GM23248 (cell line): ENCODE measurements at places on chromosomes 2 and 18.

- no peak for DNase-seq
These were observed 21.0 kb upstream of the RBBP8 start for GRCh38 chr18:22912149-22912548.

DNA sequence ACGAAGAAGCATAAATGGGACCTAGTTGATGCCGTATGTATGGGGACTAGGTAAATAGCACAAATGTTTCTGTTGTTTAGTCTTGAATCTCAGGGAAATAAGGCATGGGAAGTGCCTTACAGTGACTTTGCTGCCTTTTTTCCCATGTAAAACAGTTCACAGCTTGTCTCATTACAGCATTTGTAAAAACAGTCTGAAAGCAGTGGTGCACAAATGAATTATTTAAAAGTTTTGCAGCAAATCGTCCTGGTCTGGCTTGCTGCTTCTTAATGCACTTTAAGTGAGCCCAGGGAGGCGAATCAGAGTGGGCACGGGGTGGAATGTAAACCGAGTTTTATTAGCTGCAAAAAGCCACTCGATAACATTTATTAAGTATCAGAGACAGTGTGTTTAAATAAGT is 302.0 kb upstream of the ETAA1 start:
- DNase-seq: no peak

DNA sequence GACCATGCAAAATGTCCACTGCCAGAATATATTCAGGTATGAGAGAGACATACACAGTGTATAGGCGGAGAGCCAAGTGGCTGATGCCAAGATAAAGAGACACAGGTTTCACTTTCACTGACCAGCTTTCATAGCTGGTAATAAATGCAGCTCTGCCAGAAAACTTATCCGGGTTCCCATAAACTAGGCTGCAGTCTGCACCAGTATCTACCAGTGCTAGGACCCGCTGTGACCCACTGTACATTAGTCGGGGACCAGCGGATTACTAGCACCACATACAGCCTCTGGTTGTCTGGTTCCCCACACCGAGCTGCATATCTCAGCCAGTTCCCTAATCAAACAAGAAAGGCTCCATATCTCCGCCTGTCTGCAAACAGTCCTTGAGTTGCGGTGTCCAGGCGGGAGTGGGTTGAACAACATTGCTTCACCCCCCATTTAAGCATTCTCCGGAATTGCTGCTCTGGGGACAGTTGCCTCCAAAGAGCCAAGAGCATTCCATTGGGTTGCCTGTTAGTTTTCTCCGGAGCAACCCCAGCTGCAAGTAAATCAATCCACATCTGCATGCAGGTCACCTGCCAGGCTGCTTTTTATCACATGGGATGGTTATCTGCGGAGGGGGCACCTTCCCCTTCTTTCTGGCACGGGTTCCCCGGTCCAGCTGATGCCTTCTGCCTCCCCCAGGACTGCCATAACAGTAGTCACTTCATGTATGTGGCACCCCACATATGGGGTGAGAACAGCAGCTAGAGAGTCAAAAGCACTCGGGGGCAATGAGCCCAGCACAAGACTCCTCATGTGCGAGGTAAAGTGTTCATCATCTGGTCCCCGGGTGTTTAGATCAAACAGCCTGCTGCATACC is 18.0 kb upstream of the KLHL23 start:
- peak; percentile 36 for DNase-seq

- no peak for DNase-seq
These were observed 708.4 kb downstream of the RNF144A start for GRCh38 chr2:7625392-7626138.

GRCh38 chr18:25815659-25816058 is 274.8 kb downstream of the SS18 start:
- peak; percentile 20 for DNase-seq

- no peak for DNase-seq
These were observed 91.7 kb upstream of the TRIB2 start for GRCh38 chr2:12624905-12625598.

DNA sequence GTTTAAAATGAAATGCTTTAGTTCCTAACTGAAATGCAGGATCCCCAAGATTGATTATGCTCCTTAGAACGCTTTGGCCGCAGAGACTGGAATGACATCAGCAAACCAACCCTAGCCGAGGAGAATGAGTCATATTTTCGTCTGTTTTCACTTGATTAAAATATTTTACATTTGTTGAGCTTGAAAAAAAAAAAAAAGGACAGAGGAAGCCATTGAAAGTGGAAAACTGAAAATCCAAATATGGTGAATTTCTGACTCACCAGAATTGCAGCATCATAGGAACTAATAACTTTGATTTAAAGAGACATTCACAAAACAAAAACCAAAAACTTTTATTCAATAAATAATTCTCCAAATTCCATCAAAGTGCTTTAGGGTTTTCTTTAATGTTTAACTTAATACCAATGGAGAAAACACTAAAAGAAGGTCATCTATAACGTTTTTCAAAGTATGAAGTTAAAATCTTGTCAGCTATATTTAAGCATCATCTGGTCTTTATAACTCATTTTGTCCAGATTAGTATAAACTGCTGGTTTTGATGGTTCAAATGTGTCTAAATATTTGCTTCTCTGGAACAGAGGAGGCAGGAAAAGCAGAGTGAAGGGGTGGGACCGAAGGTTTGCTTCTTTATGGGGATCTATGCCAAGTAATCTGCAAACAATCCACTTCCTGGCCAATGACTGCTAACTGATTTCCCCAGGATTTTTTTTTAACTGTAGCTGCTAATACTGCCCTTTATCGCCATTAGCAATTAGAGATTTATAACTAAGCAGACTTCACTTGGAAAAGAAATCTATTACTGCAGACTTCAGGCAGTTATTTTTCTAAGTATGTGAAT is 30.9 kb upstream of the COL5A2 start:
- DNase-seq: peak; percentile 96

- peak; percentile 47 for DNase-seq
These were observed 550 bp upstream of the SFXN5 start for GRCh38 chr2:73072129-73072395.

DNA sequence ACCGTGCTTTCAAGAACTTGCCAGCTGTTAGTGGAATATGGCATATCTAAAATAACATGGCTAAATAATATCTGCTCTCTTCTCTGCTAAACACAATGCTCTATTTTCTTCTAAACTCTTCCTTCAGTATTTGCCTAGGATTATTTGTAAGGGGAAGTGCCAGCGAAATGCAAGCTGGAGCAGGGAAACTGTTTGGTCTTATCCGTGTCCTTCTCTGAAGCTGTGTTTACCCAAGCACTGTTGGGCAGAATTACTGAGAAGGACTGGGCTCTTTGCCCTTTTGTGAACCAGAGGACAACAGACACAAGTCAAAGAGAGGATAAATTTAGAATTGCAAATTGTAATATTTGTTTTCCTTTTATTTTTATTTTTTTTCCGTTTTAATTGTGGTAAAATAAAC is 23.6 kb downstream of the CPO start:
- no peak for DNase-seq

GRCh38 chr2:23915327-23915726 is 11.6 kb downstream of the ATAD2B start:
- DNase-seq: no peak

- no peak for DNase-seq
These were observed 9.6 kb downstream of the EDAR start for GRCh38 chr2:108979461-108979860.

DNA sequence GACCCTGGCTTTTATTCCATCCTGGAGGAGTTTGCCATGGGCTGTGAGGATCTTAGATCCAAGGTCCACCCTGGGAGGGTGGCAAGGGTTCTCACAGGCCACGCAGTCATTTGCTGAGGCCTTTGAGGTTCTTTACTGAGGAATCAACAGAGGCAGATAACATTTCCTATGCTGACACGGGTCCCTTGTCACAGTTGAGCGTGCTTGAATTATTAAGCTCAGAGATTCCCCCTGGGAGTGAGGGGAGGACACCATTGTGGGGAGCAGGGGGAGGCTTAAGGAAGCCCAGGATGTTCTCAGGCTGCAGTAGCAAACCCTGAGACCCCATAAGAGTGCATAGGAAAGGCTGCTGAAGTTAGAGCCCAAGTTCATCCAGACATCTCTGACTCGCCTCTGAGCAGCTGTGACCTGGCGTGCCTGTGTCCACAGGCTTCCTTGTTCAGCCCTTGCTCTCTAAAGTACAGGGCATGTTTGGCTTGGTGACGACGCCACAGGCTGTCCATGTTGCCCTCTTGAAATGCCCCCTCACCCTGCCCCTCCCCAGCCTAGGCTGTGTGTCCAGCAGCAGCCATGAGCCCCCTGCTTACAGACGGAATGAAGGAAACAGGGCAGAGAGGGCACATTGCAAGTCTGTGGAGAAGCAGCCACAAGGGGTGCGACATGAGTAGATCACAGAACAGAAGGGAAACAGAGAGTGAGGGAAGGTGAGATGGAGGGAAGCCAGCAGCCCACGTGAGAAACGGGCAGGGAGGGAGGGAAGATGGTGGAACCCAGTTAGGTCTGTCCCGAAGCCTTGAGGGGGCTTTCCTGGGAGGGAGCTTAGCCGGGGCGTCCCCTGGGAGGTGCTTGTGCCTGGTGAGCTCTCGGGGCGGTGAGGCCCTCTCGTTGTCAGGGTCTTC is 34.0 kb downstream of the NAPG start:
- DNase-seq: peak; percentile 44

GRCh38 chr2:3131636-3132326 is 245.8 kb downstream of the EIPR1 start:
- peak; percentile 5 for DNase-seq

DNA sequence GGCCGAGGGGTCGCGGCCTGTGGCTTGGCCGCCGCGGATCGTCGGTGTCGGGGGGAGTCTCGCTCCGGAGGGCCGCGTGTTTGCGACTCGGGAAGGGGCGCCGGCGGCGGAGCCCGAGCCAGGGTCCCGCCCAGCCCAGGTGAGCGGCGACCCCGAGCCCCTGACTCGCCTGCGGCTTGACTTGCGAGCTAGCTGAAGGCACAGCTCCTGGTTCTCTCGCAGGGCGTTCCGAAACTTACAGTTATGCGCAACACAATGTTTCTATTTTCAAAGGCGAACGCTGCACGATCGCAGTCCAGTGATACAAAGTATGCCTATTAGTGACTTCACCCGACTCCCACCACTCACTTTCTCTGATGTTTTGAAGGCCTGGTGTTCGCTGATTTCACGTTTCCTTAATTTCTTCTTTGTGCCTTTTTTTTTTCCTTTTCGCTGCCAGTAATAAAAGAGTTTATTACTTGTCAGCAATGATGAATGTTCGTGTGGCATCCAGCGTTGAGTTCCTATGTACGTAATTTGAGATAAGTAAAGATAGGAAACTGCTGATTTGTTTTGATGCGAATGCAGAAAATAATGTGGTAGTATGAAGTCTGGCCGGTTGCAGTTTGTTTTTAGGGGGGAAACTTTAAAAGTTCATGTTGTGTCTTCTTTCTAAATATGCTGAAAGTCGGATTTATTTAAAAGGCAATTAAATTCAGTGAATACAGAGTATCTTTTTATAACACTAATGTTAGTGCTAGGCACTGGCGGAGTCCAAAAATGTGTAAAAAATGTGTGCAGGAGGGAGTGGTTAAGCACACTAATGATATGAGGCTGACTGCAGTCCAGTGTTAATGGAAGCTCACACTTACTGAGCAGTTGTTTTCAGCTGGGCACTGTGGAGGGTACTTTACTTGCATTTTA is 706 bp downstream of the UBXN2A start:
- DNase-seq: peak; percentile 70

DNA sequence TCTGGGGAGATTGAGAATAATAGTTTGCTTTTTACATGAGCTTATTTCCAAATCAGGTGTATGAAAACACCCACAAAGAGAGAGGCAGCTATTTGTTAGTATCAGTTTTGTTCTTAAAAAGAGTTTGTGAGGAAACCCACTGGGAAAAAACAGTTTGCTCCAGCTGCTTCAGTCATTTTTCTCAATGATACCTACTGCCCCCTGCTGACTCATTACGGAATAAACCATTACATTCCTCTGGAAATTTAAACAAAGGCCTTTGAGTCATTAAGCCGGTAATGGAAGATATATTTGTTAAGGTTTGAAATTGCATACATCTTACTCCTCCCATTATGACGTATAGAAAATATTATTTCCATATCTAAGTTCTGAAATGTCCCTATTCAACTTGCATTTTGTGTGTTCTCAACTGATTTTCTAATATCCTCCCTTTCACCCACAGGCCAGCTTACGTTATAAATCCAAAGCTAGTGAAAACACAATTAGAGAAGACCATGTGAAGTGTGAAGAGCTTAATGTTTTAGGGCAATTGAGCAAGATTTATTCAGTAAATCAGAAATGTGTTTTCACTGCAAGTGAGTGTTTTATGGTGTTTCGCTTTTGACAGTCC is 761.6 kb downstream of the DSC3 start:
- DNase-seq: peak; percentile 74

GRCh38 chr2:166376873-166377272 is 1.1 kb upstream of the SCN9A start:
- DNase-seq: no peak

DNA sequence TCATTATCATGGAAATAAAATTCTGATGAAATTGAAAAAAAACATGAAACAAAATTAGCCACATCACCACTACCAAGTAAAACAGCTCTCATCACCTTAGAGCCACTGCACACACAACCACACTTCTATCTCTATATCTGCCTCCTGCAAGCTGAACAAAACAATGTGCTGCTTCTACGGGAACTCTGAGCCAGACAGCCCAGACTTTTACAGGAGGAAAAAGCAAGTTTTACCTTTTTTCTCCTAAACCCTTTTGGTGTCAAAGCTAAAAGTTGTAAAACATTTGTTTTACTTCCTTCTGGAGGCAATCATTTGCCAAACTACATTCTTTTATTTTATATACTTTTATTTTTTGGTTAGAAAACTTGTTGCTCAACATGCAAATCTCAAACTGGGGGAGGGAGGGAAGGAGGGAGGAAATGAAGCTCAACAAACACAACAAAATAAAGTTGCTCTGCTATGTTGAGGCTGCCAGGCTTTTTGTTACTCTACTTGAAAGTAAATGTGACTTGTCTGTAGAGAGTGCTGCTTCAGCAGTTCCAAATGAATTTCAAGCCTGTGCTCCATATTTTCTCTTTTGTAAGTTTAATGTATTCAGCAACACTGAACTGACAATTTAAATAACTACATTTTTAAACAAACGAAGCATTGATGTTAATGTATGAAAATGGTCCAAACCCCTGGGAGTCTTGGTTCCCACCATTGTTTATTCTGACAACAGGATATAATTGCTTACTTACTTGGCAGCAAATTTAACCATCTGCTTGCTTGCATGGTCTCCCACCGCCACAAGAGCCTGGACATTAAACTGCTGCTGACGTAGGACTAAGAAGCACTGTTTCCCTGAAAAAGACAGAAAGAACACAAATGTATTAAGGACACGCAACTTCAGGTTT is 24.5 kb downstream of the DARS1 start:
- peak; percentile 23 for DNase-seq

- no peak for DNase-seq
These were observed 5.1 kb upstream of the ADAM23 start for GRCh38 chr2:206438196-206438724.

- peak; percentile 66 for DNase-seq
These were observed 15.0 kb upstream of the POLI start for GRCh38 chr18:54254265-54254758.

GRCh38 chr2:106664669-106665068 is 177.5 kb downstream of the CD8B2 start:
- DNase-seq: no peak

- DNase-seq: no peak
These were observed 125.9 kb downstream of the MAIP1 start for GRCh38 chr2:200081236-200081635.
